ENCODE measurements at places on chromosomes 7 and 10. TPM values are rescaled to one million over a fixed set of nuclear protein-coding genes. Genes with fewer than 3 reads are reported as not detected.

PCGF6 gene
- total RNA-seq, result 1.8 TPM

NOS3 gene
- 7.1 TPM for total RNA-seq

C10orf105 gene
- 0.25 TPM for total RNA-seq

COL13A1 gene
- total RNA-seq, result not detected

POM121 gene
- total RNA-seq, result 66.2 TPM

GFRA1 gene
- total RNA-seq, result not detected

ORC5 gene
- 9.3 TPM for total RNA-seq

ARHGAP22 gene
- not detected for total RNA-seq

TBL2 gene
- 25.2 TPM for total RNA-seq

KCP gene
- total RNA-seq, result 0.11 TPM

TFEC gene
- total RNA-seq, result not detected

AKR1D1 gene
- total RNA-seq, result not detected

ZNF425 gene
- total RNA-seq, result 0.22 TPM

DNA sequence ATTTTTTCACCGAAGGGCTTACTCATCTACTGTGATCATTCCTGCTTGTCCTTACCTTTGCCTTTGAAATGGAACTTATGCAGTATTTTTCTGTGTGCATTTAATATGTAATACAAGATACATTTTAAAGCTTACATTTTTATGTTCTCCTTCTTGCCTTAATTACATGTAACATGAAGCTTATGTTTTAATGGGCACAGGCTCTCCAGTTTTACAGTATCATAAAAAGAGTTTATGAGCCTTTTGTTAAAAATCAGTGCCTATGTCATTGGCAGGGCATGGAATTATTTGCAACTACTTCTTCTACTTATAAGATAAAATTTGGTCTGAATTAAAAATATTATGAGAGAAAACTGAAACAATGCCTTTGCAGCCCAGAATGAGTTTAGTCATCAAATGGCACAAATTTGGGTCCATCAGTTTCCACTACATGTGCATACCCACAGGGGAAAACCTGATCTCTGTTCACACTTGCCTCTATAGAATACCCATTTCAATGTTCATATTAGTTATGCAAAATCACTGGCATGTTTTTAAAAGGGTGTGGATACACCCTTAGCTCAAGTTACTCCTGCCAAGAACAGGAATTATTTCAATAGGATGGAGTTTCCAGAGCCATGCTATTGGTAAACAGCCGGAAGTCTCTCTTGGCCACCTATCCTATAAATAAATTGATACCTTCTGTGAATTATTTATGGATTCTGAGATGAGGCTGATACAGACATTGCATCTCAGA, 27.9 kb upstream of the WNT16 start:
- peaks cover 2% of the 10 kb centered on the region for H3K27me3 ChIP-seq
- DNase-seq, result no peak
- H3K4me3 ChIP-seq, result no peak overlapping the region
- no peak overlapping the region for H3K27ac ChIP-seq
- H3K36me3 ChIP-seq, result no peaks in the 10 kb centered on the region

GRCh38 chr10:132752378-132752777, 33.6 kb downstream of the NKX6-2 start:
- no peak overlapping the region for H3K4me3 ChIP-seq
- H3K4me1 ChIP-seq, result no peaks in the 10 kb centered on the region
- no peak overlapping the region for H3K27ac ChIP-seq
- no peak for DNase-seq
- peaks cover 40% of the 10 kb centered on the region for H3K36me3 ChIP-seq
- no peaks in the 10 kb centered on the region for H3K27me3 ChIP-seq

GRCh38 chr7:133570321-133570720, 317.4 kb downstream of the EXOC4 start:
- no peaks in the 10 kb centered on the region for H3K4me1 ChIP-seq
- H3K4me3 ChIP-seq, result no peak overlapping the region
- no peaks in the 10 kb centered on the region for H3K36me3 ChIP-seq
- no peak for DNase-seq

DNA sequence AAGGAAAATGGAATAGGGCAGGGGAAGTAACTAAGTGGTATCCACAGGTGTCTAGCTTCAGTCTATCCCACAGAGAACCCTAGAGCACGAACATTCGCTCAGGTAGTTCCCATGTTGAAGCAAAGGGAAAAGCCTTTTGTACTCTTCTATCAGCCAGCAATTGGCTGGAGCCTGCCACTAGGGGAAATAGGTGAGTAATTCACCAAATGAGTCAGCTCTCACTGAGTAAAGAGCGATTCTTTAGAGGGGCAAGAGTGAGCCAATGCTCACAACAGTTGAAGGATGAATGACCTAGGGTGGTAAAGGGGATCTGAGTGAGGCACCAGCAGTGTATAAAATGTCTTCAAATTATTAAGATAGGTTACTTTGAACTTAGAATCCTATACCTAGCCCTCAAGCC, 94.1 kb upstream of the ZNF800 start:
- H3K4me3 ChIP-seq, result no peak overlapping the region
- H3K4me1 ChIP-seq, result no peaks in the 10 kb centered on the region
- no peaks in the 10 kb centered on the region for H3K36me3 ChIP-seq
- no peak overlapping the region for H3K27ac ChIP-seq
- no peaks in the 10 kb centered on the region for H3K27me3 ChIP-seq

- peak overlapping the region; percentile 15 for H3K4me3 ChIP-seq
- DNase-seq, result no peak
- H3K36me3 ChIP-seq, result no peaks in the 10 kb centered on the region
Observed at GRCh38 chr7:142587578-142588191, 161.6 kb upstream of the PRSS1 start.

DNA sequence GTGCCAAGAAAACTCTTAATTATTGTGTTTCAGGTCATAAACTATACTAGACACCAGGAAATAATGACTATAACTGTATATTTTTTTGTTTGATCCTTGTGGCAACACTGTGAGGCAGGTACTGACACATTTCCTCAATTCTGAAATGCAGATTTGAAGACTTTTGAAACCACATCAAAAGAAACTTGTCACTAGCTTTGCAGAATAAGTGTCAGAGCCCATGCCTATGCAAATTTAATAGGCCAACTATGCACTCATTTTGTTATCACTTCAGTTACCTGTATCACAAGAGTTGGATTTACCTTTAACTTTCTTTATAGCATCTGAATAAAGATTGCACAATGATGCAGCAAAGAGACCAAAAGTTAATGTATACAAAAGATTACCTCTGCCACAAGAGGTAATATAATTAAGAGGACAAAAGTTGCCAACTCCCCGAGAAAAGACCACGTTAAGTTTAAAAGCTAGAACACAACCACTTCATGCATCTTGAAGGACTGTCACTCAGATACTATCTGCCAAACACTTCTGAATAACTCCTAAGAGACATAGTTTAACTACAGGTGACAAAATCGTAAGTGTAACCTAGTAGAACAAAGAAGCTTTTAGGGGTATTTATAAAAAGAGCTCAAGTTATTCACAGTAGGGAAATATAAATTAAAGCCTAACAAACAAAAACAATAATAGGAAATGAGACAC, 80.5 kb downstream of the ELAPOR2 start:
- no peak for DNase-seq
- no peaks in the 10 kb centered on the region for H3K27me3 ChIP-seq
- peaks cover 21% of the 10 kb centered on the region for H3K4me1 ChIP-seq

GRCh38 chr10:1475098-1475591, 262.2 kb downstream of the ADARB2 start:
- no peak for DNase-seq
- no peak overlapping the region for H3K27ac ChIP-seq
- H3K36me3 ChIP-seq, result no peaks in the 10 kb centered on the region
- H3K4me1 ChIP-seq, result no peaks in the 10 kb centered on the region

DNA sequence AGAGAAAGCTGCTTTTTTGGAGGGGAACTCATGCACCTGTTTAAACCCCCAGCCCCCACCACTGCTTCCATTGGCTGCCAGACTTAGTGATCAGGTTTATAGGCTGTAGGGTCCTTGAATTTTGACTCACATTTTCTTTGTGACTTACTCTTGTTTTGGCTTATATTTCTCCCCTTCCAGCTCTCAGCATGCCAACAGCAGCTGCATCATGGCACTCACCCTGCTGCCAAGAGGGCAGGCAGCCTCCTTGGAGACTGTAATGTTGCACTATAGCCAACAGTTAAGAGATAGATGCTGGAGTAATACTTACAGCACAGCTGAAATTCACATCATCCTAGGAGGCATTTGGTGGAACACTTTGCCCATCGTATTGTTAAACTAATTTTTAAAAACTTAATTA, 98.0 kb upstream of the GLCCI1 start:
- no peak overlapping the region for H3K4me3 ChIP-seq
- no peaks in the 10 kb centered on the region for H3K4me1 ChIP-seq
- no peak for DNase-seq

DNA sequence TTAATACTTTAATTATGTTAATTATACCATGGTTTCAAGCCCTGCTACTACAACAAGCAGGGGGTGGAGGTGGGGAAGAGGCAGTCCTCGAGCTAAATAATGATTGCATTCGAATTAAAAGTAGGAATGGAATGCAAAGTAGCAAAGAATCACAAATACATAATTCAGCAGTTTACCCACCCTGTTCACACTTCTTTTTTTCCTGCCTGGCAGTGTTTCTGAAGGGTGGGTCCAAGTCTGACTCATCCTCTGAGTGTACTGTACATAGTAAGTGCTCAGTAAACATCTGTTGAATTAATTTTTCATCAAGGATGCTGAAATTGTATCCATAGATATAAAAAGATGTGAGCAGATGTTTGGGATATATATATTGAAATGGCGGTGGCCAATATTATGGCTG, 778.8 kb downstream of the LRMDA start:
- no peaks in the 10 kb centered on the region for H3K27me3 ChIP-seq
- H3K4me1 ChIP-seq, result no peaks in the 10 kb centered on the region
- no peaks in the 10 kb centered on the region for H3K36me3 ChIP-seq
- no peak overlapping the region for H3K27ac ChIP-seq

- H3K27me3 ChIP-seq, result no peaks in the 10 kb centered on the region
- DNase-seq, result peak; percentile 11
- no peaks in the 10 kb centered on the region for H3K4me1 ChIP-seq
- no peak overlapping the region for H3K27ac ChIP-seq
- no peak overlapping the region for H3K4me3 ChIP-seq
Observed at GRCh38 chr10:58641095-58641531, 128.4 kb downstream of the BICC1 start.

DNA sequence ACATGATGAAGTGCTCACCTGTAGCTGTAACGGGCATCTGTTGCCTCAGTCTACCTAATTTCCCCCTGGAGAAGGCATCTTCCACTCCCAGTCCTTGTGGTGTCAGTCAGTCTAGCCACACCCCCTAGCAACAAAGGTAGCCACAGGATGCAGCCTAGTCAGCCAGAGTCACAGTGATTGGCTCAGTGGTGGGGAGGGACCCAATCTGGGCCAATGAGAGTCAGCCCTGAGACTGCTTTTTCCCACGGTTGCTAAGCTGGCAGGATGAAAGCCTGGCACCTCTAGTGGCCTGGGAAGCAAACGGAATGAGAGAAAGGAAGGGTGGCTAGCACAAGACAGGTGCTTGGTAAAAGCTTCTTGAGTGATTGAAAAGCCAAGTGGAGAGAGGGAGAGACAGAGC, 118.6 kb downstream of the SH3PXD2A start:
- no peak overlapping the region for H3K27ac ChIP-seq
- H3K4me1 ChIP-seq, result no peaks in the 10 kb centered on the region
- H3K4me3 ChIP-seq, result no peak overlapping the region
- no peak for DNase-seq
- H3K27me3 ChIP-seq, result no peaks in the 10 kb centered on the region

DNA sequence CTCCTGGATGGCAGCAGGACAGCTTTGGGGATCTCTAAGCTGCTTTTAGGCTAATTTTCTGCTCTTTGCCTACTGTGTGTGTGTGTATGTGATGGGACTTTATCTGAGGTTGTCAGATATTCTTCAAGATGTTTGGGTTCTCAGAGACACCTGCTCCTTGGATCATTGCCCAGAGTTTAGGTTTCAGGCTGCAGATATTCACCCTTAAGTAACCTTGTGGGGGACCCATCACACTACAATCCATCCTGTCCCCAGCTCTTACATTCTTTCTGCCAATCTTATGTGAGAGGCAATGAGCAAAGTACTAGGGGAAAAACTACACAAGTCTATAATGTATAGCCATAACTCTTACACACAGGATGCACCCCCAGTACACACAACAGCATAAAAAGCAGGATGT, 263.0 kb upstream of the ZWINT start:
- no peaks in the 10 kb centered on the region for H3K27me3 ChIP-seq
- no peaks in the 10 kb centered on the region for H3K4me1 ChIP-seq
- DNase-seq, result no peak
- H3K4me3 ChIP-seq, result no peak overlapping the region
- H3K27ac ChIP-seq, result no peak overlapping the region

DNA sequence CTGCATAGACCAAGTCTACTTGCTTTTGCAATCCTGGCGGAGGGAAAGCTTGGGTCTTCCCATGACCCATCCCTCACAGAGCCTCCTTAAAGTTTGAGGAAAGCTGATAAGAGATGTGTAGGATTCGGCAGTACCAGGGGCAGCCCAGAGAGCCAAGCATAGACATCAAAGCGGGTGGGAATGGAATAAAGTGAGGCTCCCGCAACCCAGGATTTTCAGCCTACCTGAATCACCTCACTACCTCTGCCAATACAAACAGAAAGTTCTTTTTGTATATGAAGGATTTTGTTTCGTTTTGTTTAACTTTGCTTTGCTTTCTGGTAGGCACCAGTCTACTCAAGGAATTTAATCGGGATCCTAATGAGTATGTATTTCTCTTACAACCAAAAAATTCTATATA, 451.7 kb downstream of the PLXNA4 start:
- H3K4me1 ChIP-seq, result no peaks in the 10 kb centered on the region
- H3K4me3 ChIP-seq, result no peak overlapping the region
- H3K27ac ChIP-seq, result no peak overlapping the region
- no peaks in the 10 kb centered on the region for H3K27me3 ChIP-seq
- H3K36me3 ChIP-seq, result no peaks in the 10 kb centered on the region

GRCh38 chr10:110141185-110141584, 66.2 kb upstream of the MXI1 start:
- no peak overlapping the region for H3K4me3 ChIP-seq
- no peak for DNase-seq
- H3K36me3 ChIP-seq, result no peaks in the 10 kb centered on the region
- no peaks in the 10 kb centered on the region for H3K27me3 ChIP-seq

GRCh38 chr7:85356916-85357315, 170.1 kb upstream of the SEMA3D start:
- H3K27ac ChIP-seq, result no peak overlapping the region
- H3K27me3 ChIP-seq, result no peaks in the 10 kb centered on the region
- no peak for DNase-seq

DNA sequence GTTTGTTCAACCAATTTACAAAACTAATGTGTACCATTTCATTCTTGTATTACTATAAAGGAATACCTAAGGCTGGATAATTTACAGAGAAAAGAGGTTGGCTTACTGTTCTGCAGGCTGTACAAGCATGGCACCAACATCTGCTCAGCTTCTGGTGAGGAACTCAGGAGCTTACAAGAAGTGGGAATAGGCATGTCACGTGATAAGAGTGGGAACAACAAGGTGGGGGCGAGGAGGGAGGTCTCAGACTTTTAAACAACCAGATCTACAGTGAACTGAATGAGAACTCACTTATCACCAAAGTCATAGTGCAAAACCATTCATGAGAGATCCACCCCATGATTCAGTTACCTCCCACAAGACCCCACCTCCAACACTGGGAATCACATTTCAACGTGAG, 1178.0 kb downstream of the REEP3 start:
- no peaks in the 10 kb centered on the region for H3K27me3 ChIP-seq
- no peak for DNase-seq
- H3K4me3 ChIP-seq, result no peak overlapping the region
- no peak overlapping the region for H3K27ac ChIP-seq

Measured in CD4-positive, alpha-beta T cell (primary cell).